Daoy (cell line): ENCODE measurements at places on chromosomes 12 and 14.

- peak; percentile 14 for DNase-seq
Measured at GRCh38 chr12:63150713-63151622, at the start of gene AVPR1A. AVPR1A (minus strand) TSS chr12:63151201; CDS start chr12:63150836, 365 bp downstream.

GRCh38 chr14:90107789-90108188, 46.0 kb downstream of the KCNK13 start:
- peak; percentile 12 for DNase-seq

DNA sequence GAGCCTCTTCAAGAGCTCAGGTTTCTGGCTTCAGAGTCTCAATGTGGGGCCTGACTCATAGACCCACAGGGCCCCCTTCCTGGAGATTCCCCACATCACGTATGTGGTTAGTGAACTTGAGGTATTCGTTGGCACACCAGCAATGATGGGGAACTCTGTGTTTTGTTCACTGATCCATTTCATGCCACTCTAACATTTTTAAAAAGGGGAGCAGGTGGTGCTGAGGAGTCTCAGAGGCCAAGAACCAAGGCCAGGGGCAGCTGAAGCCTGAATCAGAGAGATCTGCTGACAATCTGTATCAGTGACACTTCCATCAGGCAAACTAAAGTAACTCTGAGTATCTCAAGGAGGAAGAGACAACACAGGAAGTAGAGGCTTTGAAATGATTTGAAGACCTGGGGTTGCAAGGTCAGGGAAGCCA, 323.4 kb downstream of the VRK1 start:
- DNase-seq = peak; percentile 78

- DNase-seq = no peak
Measured at GRCh38 chr14:69345402-69345801, 52.7 kb downstream of the ERH start.

GRCh38 chr12:113230315-113231234, 9.3 kb downstream of the TPCN1 start:
- DNase-seq = no peak

DNA sequence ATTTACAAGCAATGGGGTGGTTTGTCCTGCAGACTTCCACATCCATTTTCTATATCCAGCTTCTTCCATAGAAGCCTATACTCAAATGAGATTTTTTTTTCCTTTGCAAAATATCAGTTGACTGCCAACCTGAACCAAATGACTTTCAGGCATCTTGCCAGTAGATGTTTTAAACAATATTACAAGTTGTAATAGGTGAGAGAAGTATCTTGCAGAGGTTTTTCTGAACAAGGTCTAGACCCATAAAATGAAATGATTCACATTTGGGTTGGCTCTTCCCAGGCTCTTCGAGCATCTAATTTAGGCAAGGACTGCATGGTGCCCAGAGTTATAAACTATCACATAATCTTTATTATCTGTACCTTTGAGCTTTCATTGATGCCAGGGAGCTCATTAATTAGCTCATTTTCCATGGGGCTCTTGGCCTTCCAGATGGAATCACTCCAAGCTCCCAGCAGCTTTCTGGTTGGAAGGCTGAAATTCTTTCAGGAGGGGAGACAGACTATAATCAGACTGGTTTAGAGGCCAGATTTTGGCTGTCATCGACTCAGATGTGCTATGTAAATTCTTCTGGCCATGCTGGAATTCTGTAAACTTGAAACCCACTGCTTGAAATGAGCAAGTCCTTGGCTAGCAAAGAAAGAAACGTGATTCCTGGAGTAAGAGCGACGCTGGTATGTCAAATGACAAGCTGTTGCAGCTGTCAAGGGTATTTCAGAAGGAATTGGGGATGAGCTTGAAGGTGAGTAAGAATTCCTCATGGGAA, 32.2 kb upstream of the DICER1 start:
- DNase-seq = no peak

GRCh38 chr14:32896979-32897697, 41.5 kb upstream of the NPAS3 start:
- DNase-seq = peak; percentile 45

DNA sequence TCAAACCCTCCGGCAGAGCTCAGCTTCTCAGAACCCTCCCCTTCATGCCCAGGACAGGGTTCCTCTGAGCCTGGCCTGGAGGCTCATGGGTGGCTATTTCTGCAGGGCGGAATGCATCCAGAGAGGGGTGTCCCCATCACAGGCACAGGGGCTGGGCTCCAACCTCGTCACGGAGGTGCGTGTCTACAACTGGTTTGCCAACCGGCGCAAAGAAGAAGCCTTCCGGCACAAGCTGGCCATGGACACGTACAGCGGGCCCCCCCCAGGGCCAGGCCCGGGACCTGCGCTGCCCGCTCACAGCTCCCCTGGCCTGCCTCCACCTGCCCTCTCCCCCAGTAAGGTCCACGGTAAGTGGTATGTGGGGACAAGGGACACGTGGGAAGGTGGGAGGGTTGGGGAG, 15.7 kb downstream of the HNF1A start:
- DNase-seq = no peak

GRCh38 chr12:50690925-50691324, 73.0 kb upstream of the ATF1 start:
- DNase-seq = no peak

- no peak for DNase-seq
Measured at GRCh38 chr12:69071091-69071370, 138.1 kb upstream of the CPM start.

DNA sequence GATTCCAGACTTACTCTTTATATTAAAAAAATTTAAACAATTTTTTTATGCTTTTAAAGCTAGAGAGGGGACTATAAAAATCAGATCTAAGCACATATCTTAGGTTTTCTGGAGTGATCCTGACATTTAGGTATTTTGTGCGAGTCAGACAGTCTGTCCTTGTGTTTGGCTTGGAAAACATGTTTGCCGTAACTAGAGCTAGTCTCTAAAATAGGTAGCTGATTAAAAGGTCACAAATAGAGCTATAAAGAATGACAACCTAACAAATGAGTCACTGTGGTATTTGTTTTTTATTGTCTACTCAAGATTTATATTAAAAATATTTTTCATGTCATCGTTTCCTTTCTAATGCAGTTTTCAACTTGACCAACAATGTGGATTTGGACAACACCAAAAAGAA, 73.4 kb downstream of the MNAT1 start:
- DNase-seq = no peak

DNA sequence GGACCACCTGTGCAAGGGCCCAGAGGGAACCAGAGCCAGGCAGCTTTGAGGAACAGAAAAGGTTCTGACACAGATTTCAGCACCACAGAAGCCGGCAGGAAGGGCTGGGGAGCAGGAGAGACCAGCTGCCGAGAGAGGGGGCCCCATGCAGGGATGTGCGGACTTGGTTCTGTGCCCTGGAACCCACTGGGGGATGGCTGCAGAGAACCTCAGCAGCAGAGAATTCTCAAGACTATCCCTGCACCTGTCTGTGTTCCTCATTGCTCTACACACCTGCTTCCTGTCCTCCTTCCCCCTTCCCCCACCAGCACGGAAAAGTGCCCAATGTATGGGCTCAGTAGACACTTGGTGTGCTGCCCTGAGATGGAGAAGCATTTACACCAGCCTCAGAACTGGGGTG, 3.2 kb downstream of the SERPINA9 start:
- no peak for DNase-seq

DNA sequence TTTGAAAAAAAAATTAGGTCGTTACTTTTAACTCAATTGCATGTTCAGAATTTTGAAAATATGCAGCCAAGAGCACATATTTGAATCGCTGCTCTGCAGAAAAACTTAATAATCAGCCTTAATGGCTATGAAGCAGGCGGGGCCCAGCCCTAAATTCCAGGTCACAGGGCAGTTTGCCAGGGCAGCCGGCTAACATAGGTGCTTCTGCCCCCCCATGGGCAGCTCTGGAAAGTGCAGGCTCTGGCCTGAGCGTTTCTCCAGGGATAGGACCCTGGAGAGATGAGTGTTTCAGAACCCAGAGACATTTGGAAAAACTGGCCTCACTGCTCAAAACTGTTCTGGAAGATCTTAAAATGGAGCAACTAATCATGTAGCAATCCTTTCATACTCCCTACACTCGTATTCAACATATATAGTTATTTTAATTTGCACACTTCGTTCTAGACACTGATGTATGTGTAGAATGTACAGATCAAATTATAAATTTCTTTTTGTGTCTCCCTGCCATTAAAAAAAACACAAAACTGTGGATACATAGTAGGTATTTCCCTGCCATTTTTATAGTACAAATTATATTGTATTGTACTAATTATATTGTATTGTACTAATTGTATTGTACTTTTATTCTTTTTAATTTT, 26.0 kb upstream of the PTGR2 start:
- peak; percentile 89 for DNase-seq

DNA sequence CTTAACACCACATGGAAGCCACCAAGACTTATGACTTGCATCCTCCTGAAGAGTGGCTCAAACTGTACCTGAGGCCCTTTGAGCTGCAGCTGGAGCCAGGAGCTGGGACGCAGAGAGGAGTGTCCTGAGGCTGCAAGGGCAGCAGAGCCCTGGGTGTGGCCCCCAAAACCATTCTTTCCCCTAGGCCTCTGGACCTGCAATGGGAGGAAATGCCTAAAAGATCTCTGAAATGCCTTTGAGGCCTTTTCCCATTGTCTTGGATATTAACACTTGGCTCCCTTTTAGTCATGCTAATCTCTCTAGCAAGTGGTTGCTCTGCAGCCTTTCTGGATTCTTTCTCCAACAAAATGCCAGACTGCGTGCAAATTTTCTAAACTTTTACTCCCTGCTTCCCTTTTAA, 156.1 kb downstream of the SLC38A4 start:
- no peak for DNase-seq

DNA sequence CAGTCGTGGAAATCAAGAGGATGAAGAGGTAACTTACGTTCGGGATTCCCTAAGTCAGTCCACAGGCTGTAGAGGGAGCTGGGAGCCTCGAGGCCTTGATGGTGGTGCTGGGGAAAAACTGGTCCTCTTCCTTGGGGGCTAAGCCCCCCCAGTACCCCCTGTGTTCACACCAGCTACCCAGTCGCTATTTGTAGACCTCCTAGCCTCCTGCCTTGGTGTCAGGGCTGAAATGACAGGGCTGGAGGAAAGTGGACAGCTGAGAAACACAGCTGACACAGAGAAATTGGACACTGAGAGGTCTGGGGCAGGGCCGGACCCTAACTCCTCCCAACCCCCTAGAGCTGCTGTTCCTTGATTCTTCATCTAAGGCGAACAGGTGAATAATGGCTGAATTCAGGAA, at the start of gene STAC3:
STAC3 (minus strand) TSS at position 232 of the 400 bp plus-strand sequence. CDS start 1,551 bp downstream, outside the sequence.
- DNase-seq = no peak

DNA sequence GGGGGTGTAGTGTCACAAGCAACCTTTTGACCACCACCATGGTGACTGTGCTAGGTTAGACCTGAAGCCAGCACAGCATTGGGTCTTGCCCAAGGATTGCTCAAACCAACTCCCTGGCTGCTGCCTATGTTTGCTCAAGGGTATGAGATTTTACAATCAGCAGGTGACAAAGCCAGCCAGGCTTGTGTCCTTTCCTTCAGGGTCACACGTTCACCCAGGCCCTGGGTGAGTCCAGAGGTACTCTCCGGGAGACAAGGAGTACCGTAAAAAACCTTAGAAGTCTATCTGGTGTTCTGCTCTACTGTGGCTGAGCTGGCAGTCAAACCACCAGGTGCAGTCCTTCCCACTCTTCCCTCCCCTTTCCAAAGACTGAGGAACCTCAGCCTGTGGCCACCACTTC, 238.9 kb upstream of the MIS18BP1 start:
- DNase-seq = no peak

DNA sequence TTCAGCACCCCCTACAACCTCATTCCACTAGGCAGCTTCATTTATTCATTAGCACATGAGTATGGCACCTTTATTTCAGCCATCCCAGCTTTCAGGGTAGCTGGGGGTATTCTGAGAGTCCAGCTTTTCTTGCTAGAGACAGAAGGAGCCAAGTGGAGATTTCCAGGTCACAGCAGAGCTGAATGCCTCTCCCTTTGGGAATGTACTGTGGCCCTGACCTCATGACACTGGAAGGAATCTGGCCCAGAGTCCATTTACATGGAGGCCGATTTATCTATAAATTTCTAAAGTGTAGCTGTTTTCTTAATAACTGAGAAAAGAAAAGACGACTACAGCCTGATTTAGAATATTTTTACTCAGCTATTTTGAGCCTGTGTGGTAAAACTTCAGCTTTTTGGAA, 47.2 kb upstream of the JDP2 start:
- DNase-seq = no peak

DNA sequence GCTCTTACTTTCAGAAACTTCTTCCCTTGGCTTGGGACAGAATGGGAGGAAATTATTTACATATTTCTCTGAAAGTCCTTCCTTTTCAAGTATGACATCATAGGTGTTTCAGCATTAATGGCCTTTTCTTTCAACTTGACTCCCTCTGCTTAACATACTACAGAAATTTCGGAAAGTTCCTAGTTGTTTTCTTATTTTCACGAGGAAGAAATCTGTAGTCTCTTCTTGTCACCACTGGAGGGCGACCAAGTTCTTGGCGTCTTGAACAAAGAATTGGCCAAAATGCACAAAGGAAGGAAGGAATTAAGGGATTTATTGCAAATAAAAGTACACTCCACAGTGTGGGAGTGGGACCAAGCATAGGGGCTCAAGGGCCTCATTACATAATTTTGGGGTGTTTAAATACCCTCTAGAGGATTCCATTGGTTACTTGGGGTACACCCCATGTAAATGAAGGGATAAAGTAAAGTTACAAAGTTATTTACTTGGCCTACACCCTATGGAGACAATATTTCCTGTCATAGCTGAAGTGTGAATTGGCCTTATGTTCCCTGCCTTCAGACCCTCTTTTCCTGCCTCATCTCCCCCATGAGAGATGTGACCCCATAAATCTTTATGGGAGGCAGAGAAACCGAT, 70.4 kb downstream of the RPL10L start:
- peak; percentile 33 for DNase-seq

DNA sequence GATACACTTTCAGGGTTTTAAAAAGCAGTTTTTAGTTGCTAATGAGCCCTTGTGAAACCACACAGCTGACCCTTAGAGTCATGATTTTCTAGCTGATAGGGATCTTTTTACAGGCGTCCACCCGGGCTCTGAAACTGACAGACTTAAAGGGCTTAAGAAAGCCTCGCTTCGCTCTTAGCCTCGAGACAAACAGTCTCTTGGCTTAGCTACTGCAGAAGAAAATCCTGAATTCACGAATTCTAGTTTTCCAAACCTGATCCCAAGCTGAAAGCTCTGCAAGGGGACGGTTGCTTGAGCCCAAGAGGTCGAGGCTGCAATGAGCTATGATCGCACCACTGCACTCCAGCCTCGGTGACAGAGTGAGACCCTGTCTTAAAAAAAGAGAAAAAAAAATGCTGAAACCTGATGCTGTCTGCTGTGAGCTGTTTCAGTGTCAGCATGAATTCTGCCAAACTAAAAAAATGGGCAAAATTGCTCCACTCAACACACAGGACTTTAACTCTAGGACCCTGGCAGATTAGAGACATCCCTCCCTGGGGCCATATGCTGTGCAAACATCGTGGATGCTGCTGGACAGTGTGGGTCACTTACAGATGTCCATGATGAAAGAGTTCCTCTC, 3.1 kb upstream of the HPD start:
- no peak for DNase-seq
